Activated CD8-positive, alpha-beta memory T cell treated with anti-CD3 and anti-CD28 coated beads for 4 hours (primary cell): ENCODE measurements at places on chromosomes 6 and 20.

- no peak for DNase-seq
These were observed 331.8 kb downstream of the GJA1 start for GRCh38 chr6:121767211-121767610.

DNA sequence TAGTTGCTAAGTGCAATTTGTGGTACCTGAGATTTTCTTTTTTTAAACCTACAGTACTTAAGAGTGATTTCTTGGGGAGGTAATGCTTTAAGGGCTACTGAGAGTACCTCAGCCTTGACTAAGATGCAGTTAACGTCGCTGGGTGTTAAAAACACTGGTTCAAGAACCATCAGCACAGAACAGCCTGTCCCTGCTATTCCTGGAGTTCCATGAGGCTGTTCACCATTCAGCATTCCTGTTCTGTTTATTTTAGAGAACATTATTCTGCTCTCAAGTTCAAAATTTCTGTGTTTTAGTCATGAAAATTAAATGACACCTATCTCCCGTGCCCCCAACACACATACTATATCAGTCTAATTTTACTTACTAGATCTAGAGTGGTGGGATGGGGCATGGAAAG lies 1.7 kb upstream of the PRELID3B start:
- DNase-seq = no peak

DNA sequence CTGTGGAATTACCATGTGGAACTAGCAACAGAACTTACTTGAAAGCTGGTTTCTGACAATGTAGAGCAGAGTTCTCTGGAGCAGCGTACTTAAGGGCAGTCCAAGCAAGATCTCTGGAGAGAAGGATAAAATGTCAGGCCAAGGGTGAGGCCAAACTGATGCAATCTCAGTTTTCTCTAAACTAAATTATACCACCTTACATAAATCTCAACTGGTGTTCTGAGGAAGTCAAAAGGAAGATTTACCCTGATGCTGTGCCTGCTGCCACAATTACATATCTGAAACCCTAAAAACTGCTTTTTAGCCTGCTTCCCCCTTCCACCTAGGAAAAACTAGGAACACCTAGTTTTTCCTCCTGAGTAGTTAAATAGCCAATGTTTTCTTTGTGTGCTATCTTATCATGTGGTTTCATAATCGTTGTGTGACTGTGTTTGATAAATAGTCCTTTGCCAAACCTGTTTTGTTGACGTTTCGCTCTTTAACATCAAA lies 28.1 kb downstream of the NCOA7 start:
- no peak for DNase-seq

DNA sequence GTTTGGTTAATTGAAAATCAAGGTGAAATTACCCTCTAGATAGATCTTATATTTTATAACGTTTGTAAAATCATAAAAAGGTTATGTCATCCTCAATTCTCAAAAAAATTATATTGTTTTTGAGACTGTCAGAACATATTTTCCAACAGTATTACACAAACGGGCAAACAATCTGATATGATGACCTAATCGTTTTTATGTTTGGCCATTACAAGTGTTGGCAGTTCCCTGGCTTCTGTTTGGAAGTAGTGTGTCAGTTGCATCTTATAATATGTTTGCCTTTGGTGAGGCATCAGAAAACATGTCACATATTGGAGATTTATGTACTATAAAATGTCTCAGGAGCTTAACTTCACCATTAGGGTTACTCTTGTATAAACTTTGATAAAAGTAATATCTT lies 308.1 kb upstream of the EPHA7 start:
- DNase-seq = no peak

GRCh38 chr20:33191955-33192354 lies 24.0 kb downstream of the BPIFA2 start:
- no peak for DNase-seq

GRCh38 chr6:92888316-92888715 lies 531.0 kb downstream of the EPHA7 start:
- no peak for DNase-seq
